ENCODE measurements at places on chromosomes 6 and 20.

- no peak for ATAC-seq
These were observed 198.6 kb downstream of the TMEM242 start for GRCh38 chr6:157124485-157125254.

DNA sequence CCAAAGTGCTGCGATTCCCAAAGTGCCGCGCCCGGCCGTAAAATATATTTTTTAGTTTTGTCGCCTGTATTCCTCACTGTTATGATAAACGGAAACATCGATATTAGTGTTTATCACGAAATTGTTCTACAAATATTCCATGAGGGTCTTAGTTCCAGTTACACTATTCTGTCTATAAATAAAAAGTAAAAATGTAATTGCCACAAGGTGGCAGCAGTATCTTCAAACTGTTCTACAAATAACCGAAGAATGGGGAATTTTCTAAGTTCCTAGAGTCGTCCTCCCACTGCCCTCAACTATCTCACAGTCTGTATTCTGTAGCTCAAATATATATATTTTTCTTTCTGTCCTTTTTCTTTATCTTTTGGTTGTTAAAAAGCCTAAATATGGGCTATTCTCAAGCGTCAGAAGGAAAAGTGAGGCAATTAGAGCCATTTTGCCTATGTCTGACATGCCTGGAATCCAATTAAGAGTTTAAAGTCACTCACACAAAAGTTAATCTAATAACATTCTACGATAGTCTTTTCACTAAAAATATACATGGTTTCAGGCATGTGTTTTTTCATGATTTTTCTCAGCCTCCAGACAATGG is 14.2 kb upstream of the FAM162B start:
- no peak for ATAC-seq

DNA sequence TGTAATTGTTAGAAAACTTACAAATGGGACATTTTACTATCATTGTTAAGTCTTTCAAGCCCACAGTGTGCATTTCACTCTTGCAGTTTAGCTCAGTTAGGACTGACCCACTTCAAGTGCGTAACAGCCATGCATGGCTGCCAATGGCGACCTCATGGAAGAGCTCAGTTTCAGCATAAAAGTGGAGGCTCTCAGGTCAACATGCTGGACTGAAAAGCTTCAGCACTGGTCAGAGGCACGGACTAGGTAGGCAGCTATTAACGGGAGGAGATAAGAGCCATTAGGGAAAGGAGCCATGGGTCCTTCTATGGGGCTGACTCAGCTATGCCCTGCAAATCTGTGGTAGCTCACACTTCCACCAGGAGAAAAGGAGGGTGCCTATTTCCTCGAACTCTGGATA is 101.8 kb downstream of the TTLL2 start:
- no peak for ATAC-seq

DNA sequence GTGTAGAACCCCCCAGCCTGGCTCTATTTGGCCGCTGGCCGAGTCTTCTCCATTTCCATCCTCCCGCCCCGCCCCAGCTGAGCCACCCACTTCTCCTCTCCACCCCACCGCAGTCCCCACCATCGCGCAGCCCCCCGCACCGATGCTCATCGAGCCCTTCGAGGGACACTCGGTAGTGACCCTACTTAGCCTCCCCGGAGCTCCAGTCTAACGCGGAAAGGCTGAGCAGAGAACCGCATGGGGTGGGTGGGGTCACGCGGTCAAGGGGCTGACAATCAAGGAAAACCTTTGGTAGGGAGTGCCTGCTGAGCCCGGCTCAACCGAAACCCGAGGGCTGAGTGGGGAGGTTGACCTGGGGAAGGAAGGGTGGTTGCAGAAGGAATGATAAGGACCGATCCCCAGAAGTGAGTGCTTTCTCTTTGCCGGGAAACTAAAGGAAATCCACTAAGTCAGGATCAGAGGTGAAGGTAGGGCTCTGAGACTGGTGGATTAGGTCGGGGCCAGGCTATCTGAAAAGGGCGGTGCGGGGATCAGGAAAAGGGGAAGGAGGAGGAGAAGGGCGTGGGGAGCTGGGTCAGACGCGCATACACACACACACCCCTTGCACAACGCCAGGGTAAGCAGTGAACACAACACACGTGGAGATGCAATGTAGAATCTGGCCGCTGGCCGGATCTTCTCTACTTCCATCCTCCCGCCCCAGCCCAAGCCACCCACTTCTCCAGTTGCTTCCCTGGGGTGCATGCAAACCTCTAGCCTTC is 49.8 kb downstream of the CPXM1 start:
- ATAC-seq, result peak; percentile 66

DNA sequence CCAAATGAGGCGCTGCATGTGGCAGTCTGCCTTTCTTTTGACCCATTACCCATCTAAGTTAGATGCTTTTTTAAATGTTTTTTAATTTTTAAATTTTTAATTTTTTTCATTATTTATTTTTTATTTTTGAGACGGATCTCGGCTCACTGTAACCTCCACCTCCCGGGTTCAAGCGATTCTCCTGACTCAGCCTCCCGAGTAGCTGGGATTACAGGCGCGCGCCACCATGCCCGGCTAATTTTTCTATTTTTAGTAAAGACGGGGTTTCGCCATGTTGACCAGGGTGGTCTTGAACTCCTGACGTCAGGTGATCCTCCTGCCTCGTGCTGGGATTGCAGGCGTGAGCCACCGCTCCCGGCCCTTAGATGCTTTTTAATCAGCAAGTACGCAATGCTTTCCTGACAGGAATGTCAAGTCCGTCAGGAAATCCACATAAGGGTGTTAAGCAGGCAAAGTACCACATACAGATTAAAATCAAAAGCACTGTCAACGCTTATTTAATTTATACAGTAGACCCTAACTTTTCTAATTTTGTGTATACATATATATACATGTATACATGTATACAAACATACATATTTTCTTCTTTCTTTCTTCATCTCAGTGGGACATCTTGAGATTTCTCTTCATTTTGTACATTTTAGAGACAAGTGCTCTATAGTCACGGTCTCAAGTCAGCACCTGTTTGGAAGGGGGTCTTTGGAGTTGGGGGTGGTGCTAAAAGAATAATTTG is 995 bp upstream of the GSTA4 start:
- ATAC-seq, result no peak

DNA sequence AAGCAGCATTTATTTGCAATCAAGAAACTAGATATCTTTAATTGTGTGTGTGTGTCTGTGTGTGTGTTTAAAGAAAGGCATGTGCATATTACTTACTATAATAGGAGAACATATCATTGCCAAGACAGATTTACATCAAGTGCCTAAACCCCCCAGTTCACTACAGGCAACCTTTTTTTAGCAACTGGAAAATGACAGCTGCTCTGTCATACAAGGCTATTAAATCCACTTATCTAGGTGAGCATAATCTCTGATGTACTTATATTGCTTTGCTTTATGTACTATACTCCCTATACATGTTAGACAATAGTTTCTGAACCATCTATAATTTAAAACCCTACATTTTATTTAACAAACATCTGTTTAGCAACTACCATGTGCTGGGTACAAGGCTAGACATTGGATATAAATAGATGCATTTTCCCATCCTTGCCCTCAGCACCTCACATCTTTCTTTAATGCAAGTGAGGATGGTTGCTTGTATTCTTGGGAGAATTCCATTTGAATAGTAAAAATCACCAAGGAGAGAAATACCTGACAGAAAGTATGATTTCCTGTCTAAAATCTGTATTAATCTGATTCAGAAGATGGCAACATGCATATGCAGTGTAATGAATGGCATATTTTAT is 398.3 kb downstream of the LAMA2 start:
- ATAC-seq, result no peak

DNA sequence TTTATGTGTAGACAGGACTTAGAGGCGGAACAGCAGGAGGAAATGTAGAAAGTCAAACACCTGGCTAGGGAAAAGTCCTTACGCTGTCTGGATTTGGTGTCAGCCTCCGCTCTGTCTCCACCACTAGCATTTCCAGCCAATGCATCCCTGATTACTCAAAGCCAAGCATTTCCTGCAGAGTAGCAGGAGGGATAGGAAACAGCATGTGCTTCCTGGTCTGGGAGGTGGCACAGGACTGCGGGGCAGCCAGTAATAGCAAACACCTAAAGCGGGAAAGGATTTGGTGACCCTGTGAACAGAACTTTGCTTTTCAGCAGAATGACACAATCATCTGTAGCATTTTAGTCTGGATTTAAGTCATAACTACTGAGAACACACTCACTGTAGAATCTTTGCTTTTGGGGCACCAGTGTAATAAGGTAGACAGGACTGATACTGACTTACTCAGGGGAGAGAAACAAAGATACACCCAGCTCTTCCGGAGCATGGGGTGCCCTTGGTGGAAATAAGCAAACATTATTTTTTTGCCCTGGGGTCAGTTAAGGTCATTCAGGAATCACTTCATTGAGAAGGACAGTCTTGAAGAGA is 133.3 kb upstream of the AHI1 start:
- ATAC-seq, result peak; percentile 70

DNA sequence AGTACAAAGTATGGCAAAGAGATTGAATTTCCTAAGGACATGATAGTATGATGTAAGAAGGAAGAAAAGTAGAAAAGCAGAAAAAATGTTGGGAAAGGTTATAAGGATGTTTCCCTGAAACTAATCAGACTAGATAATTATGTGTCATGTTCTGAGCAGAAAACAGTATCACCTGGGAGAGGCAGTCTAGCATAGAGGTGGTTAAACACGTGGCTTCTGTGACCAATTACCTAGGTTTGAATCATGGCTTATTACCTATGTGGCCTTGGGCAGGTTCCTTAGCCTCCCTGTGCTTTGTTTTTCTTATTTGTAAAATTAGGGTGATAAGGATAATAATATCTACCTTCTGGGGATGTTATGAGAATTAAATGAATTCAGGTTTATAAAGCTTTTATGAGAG is 38.0 kb downstream of the SCGN start:
- ATAC-seq, result no peak

DNA sequence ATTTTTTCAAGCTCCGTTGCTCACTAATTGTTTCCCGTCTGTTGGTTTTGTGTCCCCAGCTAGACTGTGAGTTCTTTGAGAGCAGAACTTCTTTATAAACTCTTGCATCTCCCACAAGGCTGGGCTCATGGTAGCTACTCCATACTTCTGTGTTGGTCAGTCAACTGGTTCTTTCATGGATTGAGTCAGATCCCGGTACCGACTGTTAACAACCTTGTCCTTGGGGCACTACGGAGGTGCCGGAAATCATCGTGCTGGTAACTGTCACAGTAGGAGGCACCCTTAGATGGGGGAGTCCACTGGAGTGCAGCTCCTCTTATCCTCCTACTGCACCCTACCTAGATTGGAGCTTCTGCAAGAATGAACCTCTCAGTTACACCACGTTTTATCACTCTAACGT is 8.6 kb upstream of the STX16 start:
- ATAC-seq, result no peak

DNA sequence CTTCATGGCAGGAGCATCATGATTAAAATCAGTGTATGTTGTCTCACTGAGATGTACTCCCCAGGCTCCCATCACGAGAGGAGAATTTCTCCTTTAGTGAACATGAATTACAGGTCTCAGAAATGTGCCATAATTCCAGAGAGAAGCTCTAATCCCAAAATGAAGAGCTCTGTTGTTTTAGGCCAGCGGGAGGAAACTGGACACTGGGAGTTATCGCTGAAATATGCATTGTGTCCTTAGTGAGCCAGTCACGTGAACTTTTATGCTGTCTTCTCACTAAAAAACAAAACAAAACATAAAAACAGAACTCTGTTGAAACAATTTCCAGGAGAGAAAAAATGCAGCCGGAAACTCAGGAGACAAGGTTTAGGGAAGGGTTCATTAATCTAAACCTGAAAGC is 315.7 kb upstream of the NT5E start:
- no peak for ATAC-seq

DNA sequence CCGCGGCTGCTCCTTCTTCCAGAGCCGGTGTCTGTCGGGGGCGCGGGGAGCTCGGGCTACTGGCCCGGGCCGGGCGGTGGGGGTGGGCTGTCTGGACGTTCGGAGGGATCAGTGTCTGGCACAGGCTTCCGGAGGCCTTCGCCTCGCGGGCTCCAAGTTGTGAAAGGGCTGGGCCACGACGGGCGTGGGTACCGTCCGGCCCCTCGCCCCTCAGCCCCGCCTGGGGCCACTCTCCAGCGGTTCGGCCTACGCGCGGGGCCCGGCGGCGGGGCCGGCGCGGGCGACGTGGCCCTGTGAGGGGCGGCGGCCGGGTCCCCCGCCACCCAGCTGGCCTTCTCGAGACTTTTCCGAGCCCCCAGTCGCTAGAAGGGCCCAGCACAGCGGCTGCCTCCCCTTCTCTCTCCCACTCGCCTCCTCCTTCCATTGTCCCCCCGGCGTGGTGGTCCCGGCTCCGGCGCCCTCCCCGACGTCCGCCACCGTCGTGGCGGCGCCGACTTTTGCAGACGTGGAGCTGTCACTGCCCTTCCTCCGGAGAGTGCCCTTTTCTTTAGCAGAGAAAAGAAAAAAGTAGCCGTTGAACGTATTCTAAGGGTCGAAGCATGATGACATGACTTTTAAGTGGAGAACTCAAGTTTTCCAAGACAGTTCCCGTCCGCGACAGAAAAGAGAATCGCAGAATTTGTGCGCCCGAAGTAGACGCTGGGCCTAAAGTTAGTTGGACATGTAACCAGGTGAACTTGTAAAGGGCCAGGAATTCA is 571 bp downstream of the ITCH start:
- peak; percentile 73 for ATAC-seq

- ATAC-seq, result peak; percentile 96
These were observed 23.2 kb upstream of the FAM50B start for GRCh38 chr6:3825851-3826581.

GRCh38 chr6:53673162-53673727 is 7.7 kb upstream of the KLHL31 start:
- ATAC-seq, result no peak

DNA sequence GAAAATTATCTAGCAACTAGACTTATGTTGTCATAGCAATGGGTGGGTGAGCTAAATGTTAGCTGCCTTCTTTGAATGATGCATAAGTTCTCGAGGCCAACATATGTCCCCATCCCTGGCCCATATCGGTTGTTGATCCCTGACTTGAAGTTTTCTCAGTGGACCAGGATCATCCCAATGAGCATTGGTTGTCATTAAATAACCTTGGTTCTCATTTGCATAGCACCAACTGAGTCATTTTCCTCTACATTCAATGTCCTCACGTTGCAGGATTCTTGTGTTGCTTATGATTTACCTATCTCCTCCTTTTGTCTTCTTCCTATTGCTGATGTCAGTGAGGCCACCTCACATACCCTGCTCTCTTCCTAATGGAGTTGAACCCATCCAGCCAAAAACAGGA is 12.1 kb upstream of the AHCY start:
- no peak for ATAC-seq

DNA sequence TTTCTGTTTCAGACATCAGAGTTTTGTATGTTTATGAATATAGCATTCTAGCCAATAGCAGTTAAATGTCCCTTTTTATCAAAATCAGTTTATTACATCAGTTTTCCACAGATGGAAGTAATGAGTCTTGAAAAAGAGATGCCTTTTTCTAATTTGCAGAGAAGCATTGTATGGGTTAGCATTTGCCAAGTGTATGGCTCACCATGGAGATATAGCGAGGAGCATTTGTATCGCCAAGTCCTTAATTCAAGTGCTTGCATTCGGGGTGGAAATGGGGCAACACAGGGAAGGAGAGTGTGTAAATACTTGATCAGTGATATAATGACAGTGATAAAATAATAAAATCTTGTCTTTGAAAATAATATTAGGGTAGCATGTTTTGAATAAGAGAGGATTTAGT is 42.9 kb downstream of the TXLNB start:
- no peak for ATAC-seq
